Vein endothelial cell (primary cell): ENCODE measurements at places on chromosomes 5 and 9. TPM values are rescaled to one million over a fixed set of nuclear protein-coding genes. Genes with fewer than 3 reads are reported as not detected.

F12 gene
- total RNA-seq, result 0.57 and 1.6 TPM in 2 replicates

ERAP2 gene
- 6.5 and 77.3 TPM in 2 replicates for total RNA-seq

CDH6 gene
- not detected in 2 replicates for total RNA-seq

SLC6A3 gene
- total RNA-seq, result not detected in 2 replicates

NFIB gene
- total RNA-seq, result 208 and 234 TPM in 2 replicates

PTGES gene
- total RNA-seq, result 0.10 and 0.33 TPM in 2 replicates

OR1J2 gene
- 0.19 TPM in 1 of 2 replicates, not detected in the other for total RNA-seq

IL7R gene
- 3.6 and 4.3 TPM in 2 replicates for total RNA-seq

CDC20B gene
- under 0.01 and 0.19 TPM in 2 replicates for total RNA-seq

BHMT gene
- not detected in 2 replicates for total RNA-seq

DCAF12 gene
- 28.4 and 33.1 TPM in 2 replicates for total RNA-seq

LRRTM2 gene
- total RNA-seq, result 0.65 and 0.67 TPM in 2 replicates

PALM2AKAP2 gene
- under 0.01 and 0.29 TPM in 2 replicates for total RNA-seq

SLCO4C1 gene
- not detected in 2 replicates for total RNA-seq

ARHGEF37 gene
- total RNA-seq, result 11.0 and 16.7 TPM in 2 replicates

HTR4 gene
- 0.10 TPM in 1 of 2 replicates, not detected in the other for total RNA-seq

PLEKHG4B gene
- not detected in 2 replicates for total RNA-seq

FBP2 gene
- not detected in 2 replicates for total RNA-seq

C9orf43 gene
- total RNA-seq, result 1.2 and 1.3 TPM in 2 replicates

C5orf15 gene
- total RNA-seq, result 39.5 and 41.7 TPM in 2 replicates

GPR151 gene
- total RNA-seq, result not detected in 2 replicates

ADRB2 gene
- 6.5 and 7.5 TPM in 2 replicates for total RNA-seq

PCDHB6 gene
- total RNA-seq, result under 0.01 and 0.19 TPM in 2 replicates

NRG2 gene
- 0.33 and 0.96 TPM in 2 replicates for total RNA-seq

GTF3C4 gene
- 27.7 and 29.1 TPM in 2 replicates for total RNA-seq

CCL27 gene
- not detected in 2 replicates for total RNA-seq

HACD4 gene
- 0.19 and 0.98 TPM in 2 replicates for total RNA-seq

RAD17 gene
- 11.4 and 19.5 TPM in 2 replicates for total RNA-seq

PDCD1LG2 gene
- total RNA-seq, result 7.6 and 11.4 TPM in 2 replicates

BAAT gene
- total RNA-seq, result 0.10 TPM in 1 of 2 replicates, not detected in the other

RGS3 gene
- total RNA-seq, result 360 and 441 TPM in 2 replicates

MZB1 gene
- 0.19 TPM in 1 of 2 replicates, not detected in the other for total RNA-seq
